ENCODE measurements at places on chromosomes 3 and 15.
A peak's percentile ranks its signal among the peaks of the same experiment; 100 is the strongest.

DNA sequence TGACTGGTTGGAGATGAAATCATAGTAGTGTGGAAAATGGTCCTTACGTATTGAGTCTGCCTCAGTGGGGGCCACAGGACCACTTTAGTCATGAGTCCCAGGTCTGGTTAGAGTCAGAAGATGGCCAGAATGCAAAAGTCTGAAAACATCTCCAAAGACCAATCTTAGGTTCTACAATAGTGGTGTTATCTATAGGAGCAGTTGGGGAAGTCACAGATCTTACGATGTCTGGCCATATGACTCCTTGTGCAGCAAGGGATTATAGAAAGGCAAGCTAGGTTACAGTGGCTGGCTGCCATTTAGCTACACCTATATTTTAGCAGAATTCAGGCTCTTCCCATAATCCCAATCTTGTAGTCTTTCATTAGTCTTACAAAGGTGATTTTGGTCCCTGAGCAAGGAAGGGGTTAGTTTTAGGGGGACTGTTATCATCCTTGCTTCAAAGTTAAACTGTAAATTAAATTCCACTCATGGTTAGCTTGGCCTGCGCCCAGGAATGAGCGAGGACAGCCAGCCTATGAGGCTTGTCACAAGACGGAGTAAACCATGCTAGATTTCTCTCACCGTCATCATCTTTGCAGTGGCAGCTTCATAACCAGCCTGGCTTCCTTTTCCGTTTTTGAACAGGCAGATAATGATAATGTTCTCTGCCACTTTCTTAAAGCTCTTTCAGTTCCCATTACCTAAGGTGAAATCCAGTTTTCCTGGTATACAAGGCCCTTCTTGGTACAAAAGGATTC lies 134.1 kb downstream of the VPS8 start:
- no peak overlapping the region for H3K4me3 ChIP-seq
- no peaks in the 10 kb centered on the region for H3K4me1 ChIP-seq
- DNase-seq = no peak
- no peak overlapping the region for H3K27ac ChIP-seq

DNA sequence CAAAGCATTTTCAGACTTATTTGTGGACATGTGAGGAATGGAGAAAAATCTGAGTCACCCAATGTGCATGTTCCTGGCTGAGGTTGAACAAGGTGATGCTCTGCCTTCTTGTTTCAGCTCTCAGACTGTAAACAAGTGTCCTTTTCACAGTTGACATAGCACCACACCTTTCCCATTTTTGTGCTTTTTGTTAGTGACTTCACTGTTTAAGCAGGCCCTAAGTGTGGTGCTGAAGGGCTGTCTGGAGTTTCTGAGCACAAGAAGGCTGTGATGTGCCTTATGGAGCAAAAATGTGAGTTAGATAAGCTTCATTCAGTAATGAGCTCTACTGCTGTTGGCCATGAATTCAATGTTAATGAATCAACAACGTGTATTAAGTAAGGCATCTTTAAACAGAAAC lies 20.4 kb downstream of the ABI3BP start:
- H3K4me1 ChIP-seq = no peaks in the 10 kb centered on the region
- H3K4me3 ChIP-seq = no peak overlapping the region
- no peak overlapping the region for H3K27ac ChIP-seq
- H3K27me3 ChIP-seq = no peaks in the 10 kb centered on the region
- no peaks in the 10 kb centered on the region for H3K36me3 ChIP-seq

- no peak overlapping the region for H3K4me3 ChIP-seq
- no peaks in the 10 kb centered on the region for H3K4me1 ChIP-seq
- H3K27me3 ChIP-seq = no peaks in the 10 kb centered on the region
- no peaks in the 10 kb centered on the region for H3K36me3 ChIP-seq
- H3K27ac ChIP-seq = no peak overlapping the region
Measured at GRCh38 chr3:2958551-2958950, 151.6 kb downstream of the IL5RA start.

GRCh38 chr3:159860269-159861116 lies 128.1 kb upstream of the IL12A start:
- H3K27ac ChIP-seq = peak overlapping the region; percentile 30
- H3K4me1 ChIP-seq = peaks cover 29% of the 10 kb centered on the region
- H3K27me3 ChIP-seq = no peaks in the 10 kb centered on the region
- no peaks in the 10 kb centered on the region for H3K36me3 ChIP-seq

DNA sequence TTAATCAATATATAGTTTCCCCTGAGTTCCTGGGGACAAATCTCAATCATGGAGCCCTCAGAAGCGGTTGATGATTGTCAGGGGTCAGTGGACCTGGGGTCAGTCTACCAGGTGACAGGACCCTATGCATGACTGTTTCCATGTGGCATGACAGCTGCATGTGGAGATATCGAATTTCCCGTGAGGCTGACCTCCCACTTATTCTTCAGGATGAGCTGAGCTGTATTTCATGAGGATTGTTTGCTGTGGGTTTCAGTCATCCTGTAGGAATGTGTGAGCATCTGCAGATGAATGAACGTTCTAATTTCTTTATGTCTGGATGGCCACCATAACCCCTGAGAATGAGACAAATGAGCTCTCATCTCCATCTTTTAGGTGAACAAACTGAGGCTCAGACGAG lies 93.0 kb upstream of the HES1 start:
- no peaks in the 10 kb centered on the region for H3K27me3 ChIP-seq
- H3K4me1 ChIP-seq = peaks cover 9% of the 10 kb centered on the region
- H3K36me3 ChIP-seq = no peaks in the 10 kb centered on the region
- DNase-seq = no peak
- H3K27ac ChIP-seq = no peak overlapping the region

GRCh38 chr3:10521772-10522441 lies 16.5 kb upstream of the ATP2B2 start:
- H3K27ac ChIP-seq = no peak overlapping the region
- H3K4me1 ChIP-seq = no peaks in the 10 kb centered on the region
- H3K4me3 ChIP-seq = no peak overlapping the region
- no peak for DNase-seq

GRCh38 chr3:16596352-16597032 lies 8.7 kb downstream of the DAZL start:
- H3K27ac ChIP-seq = no peak overlapping the region
- DNase-seq = no peak
- no peaks in the 10 kb centered on the region for H3K27me3 ChIP-seq
- no peaks in the 10 kb centered on the region for H3K36me3 ChIP-seq

- H3K27ac ChIP-seq = no peak overlapping the region
- peak; percentile 43 for DNase-seq
- peaks cover 11% of the 10 kb centered on the region for H3K4me1 ChIP-seq
- no peaks in the 10 kb centered on the region for H3K27me3 ChIP-seq
Measured at GRCh38 chr15:81111510-81112470, 22.3 kb upstream of the CFAP161 start.

DNA sequence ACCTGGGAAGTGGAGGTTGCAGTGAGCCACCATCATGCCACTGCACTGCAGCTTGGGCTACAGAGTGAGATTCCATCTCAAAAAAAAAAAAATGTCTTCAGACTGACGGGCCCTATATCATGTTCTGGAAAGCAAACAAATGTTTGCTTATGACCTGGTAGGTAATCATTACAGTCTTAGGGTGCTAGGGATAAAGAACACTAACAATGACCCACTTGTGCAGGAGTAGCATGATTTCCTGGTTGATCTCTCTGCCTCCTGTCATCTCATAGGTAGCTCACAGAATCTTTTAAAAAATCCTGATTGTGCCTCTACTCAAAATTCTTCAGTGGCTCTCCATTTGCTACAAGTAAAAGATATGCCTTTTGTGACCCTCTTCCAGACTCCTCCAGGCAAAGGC lies 74.5 kb upstream of the TSPAN3 start:
- no peak for DNase-seq
- H3K27me3 ChIP-seq = no peaks in the 10 kb centered on the region
- H3K4me3 ChIP-seq = no peak overlapping the region
- no peaks in the 10 kb centered on the region for H3K4me1 ChIP-seq

DNA sequence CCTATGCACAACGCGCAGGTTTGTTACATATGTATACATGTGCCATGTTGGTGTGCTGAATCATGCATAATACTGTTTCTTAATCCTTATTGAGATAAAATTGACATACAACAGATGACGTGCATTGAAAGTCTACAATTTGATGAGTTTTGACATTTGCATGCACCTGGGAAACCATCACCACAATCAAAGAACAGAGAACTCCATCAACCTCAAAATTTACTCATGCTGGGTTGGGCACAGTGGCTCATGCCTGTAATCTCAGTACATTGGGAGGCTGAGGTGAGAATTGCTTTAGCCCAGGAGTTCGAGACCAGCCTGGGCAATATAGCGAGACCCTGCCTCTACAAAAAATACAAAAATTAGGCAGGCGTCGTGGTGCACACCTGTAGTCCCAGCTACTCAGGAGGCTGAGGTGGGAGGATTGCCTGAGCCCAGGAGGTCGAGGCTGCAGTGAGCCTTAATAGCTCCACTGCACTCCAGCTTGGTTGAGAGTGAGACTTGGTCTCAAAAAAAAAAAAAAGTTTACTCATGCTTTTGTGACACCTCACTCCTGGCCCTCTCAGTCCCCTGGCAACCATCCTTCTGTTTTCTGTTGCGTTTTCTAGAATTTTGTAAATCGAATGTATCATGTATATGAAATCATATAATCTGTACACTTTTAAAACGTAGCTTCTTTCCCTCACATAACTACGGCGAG lies 56.6 kb downstream of the BHLHE40 start:
- no peaks in the 10 kb centered on the region for H3K36me3 ChIP-seq
- no peaks in the 10 kb centered on the region for H3K27me3 ChIP-seq
- DNase-seq = no peak
- no peak overlapping the region for H3K27ac ChIP-seq
- no peak overlapping the region for H3K4me3 ChIP-seq
- H3K4me1 ChIP-seq = peaks cover 14% of the 10 kb centered on the region

DNA sequence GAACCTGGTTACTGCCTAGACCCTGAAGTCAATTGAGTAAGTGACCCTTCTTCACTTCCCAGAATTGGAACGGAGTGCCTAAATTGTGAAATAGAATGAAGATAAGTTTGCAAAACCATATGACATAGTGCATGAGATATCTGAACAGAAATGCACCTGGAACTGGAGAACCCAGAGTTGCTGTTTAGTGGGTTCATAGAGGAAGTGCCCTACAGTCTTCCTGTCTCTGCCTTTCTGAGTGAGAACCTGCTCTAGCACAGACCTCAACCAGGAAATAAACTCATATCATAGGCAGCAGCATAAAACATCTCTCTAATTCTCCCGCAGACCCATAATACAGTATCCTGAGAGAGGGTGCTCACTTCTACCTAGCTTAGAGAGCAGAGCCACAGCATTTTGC lies 82.9 kb downstream of the EOMES start:
- DNase-seq = no peak
- H3K4me3 ChIP-seq = no peak overlapping the region
- no peaks in the 10 kb centered on the region for H3K27me3 ChIP-seq
- H3K36me3 ChIP-seq = no peaks in the 10 kb centered on the region
- H3K4me1 ChIP-seq = no peaks in the 10 kb centered on the region

- H3K27ac ChIP-seq = no peak overlapping the region
- H3K4me3 ChIP-seq = no peak overlapping the region
- H3K27me3 ChIP-seq = no peaks in the 10 kb centered on the region
- no peak for DNase-seq
- H3K36me3 ChIP-seq = no peaks in the 10 kb centered on the region
Measured at GRCh38 chr3:78741066-78741645, 1026.6 kb downstream of the ROBO1 start.

- H3K27me3 ChIP-seq = no peaks in the 10 kb centered on the region
- H3K36me3 ChIP-seq = no peaks in the 10 kb centered on the region
- H3K27ac ChIP-seq = no peak overlapping the region
- H3K4me3 ChIP-seq = no peak overlapping the region
Measured at GRCh38 chr3:197398286-197398878, 100.0 kb upstream of the DLG1 start.

DNA sequence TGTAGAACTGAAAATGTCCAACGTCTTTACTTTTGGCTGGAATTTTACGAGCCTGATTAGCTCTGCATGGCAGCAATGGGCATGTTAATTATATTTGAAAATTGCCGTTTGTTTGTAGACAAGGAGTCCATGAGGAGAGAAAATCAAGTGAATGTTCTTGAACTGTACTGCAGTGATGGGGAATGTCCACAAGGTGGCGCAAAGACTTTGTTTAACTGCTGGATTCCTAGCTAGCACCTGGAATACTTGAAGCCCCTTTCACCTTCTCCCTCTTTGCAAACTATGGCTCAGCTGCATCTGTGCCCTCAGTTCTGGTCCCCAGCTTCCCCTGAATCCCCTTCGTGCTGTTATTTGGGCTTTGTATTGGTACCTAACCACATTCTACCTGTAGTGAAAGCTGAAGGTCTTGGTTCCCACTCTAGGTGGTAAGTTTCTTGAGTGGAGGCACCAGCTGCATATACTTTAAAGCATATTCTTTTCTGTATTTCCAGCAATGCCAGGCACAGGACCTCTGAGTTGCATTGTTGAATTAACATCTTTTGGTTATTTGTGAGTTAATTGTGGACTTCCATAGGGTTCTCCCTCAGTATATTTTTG lies 25.3 kb downstream of the EXOG start:
- no peaks in the 10 kb centered on the region for H3K4me1 ChIP-seq
- no peak overlapping the region for H3K4me3 ChIP-seq
- H3K27me3 ChIP-seq = no peaks in the 10 kb centered on the region

- DNase-seq = no peak
- H3K4me1 ChIP-seq = peaks cover 19% of the 10 kb centered on the region
- H3K36me3 ChIP-seq = no peaks in the 10 kb centered on the region
- H3K27me3 ChIP-seq = no peaks in the 10 kb centered on the region
- no peak overlapping the region for H3K27ac ChIP-seq
- H3K4me3 ChIP-seq = no peak overlapping the region
Measured at GRCh38 chr3:182787302-182788036, 5.8 kb upstream of the ATP11B start.

DNA sequence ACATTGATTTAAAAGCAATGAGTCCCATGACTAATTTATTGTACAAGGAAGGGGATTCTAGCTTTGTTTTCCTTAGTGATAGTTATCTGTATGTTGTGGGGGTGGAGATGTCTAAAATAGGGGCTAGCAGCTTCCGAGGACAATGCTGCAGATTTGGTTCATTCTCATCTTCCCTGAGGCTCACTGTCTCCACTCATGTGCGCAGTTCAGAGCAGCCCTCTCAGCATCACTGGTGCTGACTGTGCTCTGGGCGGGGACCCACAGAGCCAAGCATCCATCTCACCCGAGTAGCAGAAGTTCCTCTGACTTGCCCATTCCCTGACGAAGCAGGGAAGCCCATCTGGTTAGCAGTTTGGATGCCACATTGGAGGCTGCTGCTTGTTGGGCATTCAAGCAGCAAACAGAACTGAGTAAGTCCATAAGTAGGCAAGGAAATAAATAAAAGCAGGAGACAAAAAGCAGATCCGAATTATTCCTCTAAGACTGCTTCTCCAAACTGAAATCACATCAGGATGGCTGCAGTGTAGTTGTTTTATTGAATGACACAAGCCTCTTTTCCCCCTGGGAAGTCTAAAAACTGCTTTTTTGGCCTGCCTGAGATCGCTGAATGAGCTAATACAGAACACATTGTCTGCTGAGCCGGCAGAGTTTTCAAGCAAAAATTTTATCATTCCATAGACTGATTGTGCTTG lies 27.5 kb downstream of the RARB start:
- H3K36me3 ChIP-seq = no peaks in the 10 kb centered on the region
- H3K4me1 ChIP-seq = no peaks in the 10 kb centered on the region
- H3K27ac ChIP-seq = no peak overlapping the region
- DNase-seq = no peak

Data from GM12878 (cell line).